ENCODE measurements at places on chromosomes 4 and X.

DNA sequence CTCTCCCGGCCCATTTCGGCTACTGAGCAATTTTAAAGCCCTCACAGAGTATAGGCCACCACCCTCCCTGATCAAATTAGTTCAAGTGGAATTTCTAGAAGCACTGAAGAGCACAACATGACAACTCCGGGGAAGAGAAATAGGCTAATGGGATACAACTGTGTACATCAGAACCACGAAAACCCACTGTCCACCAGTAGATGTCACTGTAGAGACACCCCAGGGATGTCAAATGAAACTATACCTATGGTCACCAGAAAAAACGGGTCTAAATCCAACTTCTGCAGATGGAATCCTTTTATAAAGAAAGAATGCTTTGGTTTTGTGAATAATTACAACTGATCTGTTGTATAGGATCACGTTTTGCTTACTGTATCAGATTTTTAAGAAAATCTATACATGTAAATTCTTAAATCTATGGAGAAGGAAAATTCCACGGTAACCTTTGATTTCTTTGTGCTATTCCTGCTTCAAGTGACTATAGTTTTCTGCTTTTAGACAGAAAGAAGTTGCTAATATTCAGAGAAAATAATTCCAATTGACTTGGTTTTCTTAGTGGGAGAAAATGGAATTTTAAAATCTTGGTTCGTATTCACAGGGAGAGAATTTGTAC lies 29.5 kb upstream of the MAP3K15 start:
- DNase-seq = peak; percentile 65

GRCh38 chr4:39030725-39031124 lies 1.5 kb downstream of the TMEM156 start:
- no peak for DNase-seq

GRCh38 chr4:3077796-3078195 lies 3.3 kb downstream of the HTT start:
- DNase-seq = peak; percentile 72

GRCh38 chr4:7412554-7412912 lies 22.2 kb downstream of the PSAPL1 start:
- DNase-seq = no peak

DNA sequence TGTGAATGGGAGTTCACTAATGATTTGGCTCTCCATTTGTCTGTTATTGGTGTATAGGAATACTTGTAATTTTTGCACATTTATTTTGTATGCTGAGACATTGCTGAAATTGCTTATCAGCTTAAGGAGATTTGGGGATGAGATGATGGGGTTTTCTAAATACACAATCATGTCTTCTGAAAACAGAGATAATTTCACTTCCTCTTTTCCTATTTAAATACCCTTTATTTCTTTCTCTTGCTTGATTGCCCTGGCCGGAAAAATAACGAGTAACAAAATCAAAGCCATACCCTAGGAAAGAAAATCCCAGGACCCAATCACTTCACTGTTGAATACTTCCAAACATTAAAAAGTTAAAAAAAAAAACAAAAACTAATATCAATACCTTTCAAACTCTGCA lies 67.7 kb upstream of the UGT2B4 start:
- DNase-seq = peak; percentile 12

- no peak for DNase-seq
Observed at GRCh38 chr4:53122280-53123116, 243.4 kb downstream of the SCFD2 start.

GRCh38 chrX:76148041-76148665 lies 24.7 kb upstream of the PBDC1 start:
- DNase-seq = no peak

All from NAMALWA (cell line).